ENCODE measurements at places on chromosomes 1 and 21.

- DNase-seq: no peak
These were observed 251.7 kb upstream of the DPYD start for GRCh38 chr1:98172578-98172977.

GRCh38 chr1:155250633-155251449 is 4.4 kb downstream of the ENTREP3 start:
- DNase-seq: peak; percentile 90

DNA sequence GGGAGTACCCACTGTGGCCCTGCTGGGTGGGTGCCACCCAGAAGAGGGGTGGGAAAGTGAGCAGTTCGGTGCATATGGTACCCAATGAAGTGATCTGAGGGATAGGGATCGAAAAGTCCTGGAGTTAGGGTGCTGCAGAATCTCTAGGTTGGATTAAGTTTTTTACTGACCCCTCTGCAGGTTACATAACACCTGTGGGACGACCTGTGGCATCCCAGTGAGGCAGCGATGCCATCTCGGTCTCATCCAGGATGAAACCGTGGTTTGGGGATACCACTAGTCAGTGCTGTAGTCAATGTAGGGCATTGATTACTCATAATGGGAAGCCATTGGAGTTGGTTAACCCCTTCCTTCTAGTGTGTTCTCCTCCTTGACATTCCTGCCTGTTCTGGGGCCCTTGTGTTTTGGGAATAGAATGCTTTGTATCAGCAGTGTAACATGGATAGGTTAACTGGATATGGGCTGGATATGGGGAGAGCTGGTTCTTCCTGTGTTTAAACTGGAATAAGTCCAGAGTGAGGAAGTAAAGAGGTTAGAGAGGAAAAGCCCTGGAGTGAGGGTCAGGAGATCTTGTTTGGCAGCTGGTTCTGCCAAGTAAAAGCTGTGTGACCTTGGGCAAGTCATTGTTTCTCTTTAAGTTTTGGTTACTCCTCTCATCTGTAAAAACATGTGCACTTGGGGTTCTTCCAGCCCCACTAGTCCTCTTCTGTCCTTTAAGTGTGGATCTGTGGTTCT is 42.8 kb upstream of the ATF3 start:
- no peak for DNase-seq

DNA sequence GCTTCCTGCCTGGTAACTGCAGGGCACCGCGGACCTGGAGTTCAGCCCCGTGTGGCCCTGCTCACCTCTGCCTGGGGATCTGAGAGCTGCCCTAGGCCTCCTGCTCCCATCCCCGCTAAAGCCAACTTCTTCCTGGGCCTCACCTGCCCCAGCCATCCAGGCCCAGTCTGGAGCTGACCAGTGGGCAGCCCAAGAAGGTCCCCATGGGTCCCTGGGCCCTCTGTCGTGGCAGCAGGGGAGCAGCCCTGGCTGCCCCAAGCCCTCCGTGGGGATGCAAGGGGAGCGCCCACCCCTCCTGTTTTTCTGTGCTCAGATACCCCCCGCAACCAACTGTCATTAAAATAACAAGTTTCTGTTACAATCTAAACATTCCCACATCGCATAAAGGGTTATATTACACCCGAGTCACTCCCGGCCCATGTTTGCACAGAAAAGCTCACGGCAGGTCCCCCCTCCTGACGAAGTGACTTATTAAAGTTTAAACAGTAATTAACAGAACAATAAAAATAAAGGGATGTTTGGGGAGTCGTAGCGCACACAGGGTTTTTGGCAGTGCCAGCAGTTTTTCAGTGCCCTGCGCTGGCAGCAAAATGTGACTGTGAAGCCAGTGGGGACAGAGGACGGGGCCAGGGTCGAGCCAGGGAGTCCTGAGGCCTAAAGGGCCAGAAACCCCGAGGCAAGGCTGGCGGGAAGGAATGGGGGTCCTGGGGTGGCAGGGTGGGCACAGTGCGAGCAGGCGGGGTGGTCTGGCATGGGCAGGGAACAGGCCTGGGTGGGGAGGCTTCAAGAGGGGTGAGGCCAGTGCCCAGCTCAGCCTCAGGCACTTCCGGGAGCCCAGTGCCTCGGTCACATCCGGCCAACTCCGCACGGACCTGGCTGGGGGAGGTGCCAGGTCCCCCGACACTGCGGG is 121.5 kb downstream of the CASZ1 start:
- no peak for DNase-seq

GRCh38 chr1:33782776-33783175 is 81.1 kb upstream of the HMGB4 start:
- DNase-seq: no peak

- DNase-seq: no peak
These were observed 970.5 kb downstream of the TTLL7 start for GRCh38 chr1:83028467-83028866.

DNA sequence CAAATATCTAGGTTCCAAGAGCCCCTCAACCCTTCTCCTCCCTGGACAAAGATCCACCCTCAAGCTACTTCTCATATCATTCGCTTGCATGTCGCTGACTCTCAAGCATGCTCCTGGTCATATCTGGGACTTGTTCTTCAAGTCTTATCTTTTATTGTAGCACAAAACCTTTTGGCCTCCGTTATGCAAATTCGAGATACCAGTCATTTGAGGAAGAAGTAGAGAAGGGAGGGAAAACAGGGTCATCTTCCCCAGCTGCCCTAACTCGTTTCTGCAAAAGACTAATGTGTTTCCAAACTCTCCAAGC is 63.8 kb upstream of the ETS2 start:
- no peak for DNase-seq

- peak; percentile 71 for DNase-seq
These were observed 24.1 kb upstream of the ALDH4A1 start for GRCh38 chr1:18926315-18927081.

DNA sequence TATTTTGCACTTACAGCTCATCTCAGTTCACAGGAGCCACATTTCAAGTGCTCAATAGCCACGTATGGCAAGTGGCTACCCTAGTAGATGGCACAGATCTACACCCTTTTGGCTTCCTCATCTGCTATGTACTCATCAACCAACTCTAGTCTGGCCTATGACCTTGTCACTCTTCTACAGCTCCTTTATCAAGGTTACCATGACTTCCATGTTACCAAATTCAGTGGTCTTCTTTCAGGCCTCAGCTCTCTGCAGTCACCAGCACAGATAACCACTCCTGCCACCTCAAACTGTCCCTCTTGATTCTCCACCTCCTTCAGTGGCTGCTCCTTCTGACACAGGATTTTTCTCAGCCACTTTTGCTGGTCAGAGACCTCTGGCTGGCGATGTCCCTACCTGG is 11.7 kb upstream of the USP48 start:
- DNase-seq: no peak

GRCh38 chr1:216184126-216184680 is 239.0 kb downstream of the USH2A start:
- DNase-seq: no peak

GRCh38 chr1:74471470-74471869 is 40.9 kb downstream of the LRRC53 start:
- no peak for DNase-seq

DNA sequence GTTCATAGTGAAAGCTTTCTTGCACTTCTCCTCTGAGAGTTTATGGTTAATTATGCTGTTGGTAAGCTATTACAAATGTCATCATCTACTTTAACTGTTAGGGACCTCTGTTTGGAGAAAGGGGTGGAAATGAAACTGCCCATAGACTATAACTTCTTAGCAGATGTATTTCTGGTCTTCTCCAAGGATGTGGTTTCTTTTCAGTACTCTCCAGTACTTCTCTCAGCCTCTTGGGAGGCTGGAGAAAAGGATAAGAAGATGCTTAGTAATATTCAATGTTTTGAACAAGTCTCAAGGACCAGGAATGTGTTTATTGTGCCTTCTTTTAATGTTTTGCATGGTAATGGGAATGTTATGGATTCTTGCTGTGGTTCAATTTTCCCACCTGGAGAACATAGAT is 60.4 kb downstream of the LAMC2 start:
- no peak for DNase-seq

DNA sequence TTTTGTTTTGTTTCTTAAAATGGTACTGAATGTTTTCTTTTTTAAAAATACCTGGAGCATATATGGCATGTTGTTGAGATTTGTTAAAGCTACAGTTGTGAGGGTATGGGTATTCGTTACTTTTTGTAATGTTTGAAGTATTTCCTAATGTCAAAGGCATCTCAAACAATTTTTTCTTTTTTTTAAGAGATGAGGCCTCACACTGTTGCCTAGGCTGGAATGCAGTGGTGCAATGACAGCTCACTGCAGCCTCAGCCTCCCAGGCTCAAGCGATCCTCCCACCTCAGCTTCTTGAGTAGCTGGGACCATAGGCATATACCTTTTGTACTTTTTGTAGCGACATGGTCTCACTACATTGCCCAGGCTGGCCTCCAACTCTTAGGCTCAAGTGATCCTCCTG is 16.1 kb downstream of the CLCN6 start:
- DNase-seq: no peak

DNA sequence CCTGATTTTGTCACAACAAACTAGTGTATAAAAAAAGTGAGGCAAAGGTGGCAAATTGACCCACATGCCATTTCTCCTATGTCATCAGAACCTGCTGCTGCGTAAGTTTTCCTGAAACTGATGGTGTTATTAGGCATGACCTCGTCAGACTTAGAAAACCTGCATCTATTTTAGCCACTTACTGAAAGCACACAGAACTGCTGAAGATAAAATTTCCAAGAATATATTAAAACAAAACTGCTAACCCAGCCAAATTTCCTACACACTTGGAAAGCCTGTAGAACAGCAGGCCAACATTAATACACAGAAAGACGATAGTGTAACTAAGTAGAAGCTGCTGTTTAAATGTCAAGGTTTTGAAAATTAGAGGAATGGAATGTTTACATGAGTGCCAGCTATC is 674.5 kb upstream of the CXADR start:
- no peak for DNase-seq

DNA sequence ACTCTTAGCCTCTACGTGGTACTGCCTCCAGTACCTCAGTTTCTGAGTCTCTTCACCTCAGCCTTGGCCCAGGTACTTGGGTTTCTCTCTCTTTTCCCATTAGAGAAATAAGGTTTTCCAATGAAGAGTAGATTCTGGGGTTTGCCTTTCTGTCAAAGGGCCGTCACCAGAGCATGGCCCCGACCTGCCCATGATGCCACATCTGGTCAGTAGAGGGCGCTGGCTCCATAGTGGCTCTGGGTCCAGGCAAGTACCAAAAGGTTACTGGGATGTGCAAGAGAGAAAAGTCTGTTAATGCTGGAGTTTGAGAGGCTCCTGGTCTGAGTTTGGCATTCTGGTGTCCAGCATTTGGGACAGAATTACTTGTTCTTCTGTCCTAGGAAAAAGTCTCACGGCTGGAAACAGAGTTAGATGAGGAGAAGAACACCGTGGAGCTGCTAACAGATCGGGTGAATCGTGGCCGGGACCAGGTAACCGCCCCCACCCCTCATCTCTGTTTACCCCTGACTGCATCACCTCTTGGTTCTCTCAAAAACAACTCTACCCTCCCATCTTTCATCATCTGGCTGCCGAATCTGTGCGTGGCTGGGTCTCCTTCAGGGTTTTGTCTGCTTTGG is 5.3 kb upstream of the TUFT1 start:
- peak; percentile 61 for DNase-seq

DNA sequence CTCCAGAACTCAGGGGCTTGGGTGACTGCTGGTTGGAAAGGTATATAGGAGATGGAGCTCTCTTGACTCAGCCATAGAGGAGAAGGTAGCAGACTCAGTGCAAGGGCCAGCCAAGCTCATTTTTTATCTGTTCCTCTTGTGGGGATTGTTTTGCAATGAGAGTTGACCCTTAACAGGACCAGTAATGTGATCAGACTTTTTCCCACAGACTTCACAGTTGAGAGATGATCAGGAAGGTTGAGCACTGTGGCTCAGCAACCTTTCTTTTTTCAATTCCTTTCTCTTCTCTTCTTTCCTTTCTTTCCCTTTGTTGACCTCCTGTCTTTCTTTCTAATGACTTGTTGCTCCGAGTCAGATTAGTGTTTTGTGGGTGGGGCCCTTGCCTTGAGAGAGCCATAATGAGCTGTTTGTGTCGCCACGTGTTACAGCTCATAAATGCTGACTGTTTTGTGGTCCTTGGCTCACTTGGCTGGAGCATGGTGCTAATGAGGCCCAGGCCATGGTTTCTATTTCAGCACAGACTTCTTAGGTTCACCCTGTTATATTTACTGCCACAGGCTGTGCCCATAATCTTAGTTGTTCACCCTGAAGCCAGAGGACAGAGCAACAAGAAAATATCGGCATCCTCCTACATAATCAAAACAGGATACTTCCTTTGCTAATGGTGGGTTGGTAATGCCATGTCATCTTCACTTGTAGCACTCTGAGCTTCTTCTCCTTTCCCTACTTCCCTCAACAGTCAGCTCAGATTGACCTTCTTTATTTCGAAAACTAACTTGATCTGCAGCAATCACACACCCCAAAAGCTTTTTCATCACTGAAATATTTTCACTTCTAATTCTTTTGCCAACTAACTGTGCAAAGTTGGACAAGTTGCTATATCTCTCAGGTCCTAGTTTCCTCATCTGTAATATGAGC is 13.9 kb downstream of the ADAM30 start:
- no peak for DNase-seq

GRCh38 chr1:51100264-51100880 is 1.7 kb upstream of the C1orf185 start:
- no peak for DNase-seq

DNA sequence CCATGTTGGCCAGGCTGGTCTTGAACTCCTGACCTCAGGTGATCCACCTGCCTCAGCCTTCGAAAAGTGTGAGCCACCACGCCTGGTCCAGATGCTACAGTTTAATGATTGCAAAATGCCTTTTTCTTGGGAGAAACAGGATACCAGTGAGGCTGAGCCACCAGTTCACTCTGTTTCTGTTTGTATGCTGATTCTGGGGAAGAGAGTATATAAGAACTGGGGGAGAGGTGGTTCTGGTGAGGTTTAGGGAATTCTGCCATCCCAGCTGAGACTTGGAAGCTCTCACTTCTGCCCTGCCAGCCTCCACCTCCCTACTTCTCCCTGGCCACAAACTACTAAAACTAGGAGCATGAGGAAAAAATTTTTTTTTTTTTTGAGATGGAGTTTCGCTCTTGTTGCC is 8.1 kb upstream of the PMF1 start:
- no peak for DNase-seq

GRCh38 chr1:30845904-30846290 is 62.7 kb downstream of the SDC3 start:
- DNase-seq: no peak

DNA sequence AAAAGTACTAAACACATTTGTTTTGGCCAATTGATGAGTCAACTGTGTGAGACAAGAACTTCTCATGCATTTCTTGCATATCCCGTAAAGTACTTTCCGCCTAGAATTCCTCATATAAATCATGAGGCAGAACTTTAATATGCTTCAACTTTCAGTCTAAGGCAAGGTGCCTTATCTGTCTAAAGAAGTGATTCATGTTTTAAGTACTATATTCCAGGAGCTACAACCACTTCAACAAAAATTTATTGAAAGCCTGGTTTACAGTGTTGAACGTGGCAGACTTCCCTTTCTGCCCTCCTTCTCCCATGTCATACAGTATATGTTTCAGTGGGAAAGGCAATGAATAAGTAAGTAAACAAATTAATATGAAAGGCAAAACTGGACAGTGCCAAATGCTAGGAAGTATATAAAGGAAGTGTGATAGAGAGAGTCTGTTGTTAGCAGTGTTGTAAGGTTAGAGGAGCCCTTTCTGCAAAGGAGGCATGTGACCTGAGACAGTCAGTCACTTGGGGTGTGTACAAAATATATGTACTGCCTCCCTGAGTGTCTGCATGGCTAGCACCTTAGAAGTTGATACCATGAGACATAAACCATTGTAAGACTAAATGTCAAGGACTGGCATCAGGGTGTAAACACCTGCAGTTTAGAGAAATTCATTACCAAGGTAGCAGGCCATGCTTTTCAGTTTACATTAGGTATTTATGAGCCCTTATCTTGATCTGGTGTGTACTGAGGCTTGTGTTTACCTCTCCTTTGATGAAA is 362.2 kb downstream of the SRGAP2C start:
- no peak for DNase-seq

- no peak for DNase-seq
These were observed 30.0 kb downstream of the IARS2 start for GRCh38 chr1:220123889-220124288.
